ENCODE measurements at places on chromosomes 3 and 15.

DNA sequence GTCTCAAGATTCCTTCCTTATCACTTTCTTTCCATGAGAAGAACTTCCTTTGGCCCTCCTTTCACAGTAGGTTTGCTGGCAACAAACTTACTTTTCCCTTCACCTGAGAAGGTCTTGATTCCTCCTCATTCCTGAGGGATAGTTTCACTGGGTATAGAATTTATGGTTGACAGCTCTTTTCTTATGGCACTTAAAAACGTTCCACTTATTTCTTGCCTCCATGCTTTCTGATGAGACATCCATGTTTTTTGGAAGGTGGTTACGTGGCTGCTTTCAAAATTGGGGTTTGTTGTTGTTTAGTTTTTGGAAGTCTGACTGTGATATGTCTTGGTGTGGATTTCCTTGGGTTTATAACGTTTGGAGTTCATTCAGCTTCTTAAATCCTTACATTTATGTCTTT, 8.2 kb upstream of the PLXNA1 start:
- no peak for DNase-seq

DNA sequence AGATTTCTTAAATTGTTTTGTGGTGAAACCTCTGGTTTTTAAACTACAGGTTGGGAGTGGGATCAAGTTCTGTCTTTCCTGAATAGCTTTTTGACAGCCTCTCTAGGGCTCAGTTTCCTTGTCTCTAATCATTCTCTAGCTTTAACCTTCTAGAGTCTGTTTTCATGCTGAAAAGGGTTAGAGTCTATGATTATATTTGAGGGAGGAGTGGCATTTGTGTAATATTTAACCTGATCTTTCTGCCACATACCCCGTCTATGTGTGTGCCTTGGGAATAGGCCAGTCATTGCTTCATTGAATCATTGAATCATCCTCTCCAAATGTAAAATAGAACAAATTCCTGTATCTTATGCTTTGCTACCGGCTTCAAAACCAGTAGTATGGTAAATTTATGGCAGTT, 204.9 kb downstream of the KLHL25 start:
- DNase-seq = no peak

DNA sequence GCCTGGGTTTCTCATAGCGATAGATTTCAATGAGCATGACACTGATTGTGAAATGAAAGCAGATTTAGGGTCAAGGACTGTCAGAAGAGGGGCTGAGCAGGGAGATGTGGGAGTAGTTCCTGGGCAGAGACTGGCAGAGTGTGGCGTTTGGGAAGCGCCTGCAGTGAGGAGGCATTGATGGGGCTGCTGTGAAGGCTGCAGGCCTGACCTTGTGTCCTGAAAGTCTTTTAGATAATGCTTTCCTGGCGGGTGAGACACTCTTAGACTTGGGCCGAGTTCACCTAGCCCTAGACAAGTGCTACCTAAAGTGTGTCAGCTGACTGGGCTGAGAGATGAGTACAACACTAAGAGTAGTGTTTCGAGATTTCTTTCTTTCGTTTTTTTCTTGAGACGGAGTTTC, 20.7 kb downstream of the USP13 start:
- no peak for DNase-seq

DNA sequence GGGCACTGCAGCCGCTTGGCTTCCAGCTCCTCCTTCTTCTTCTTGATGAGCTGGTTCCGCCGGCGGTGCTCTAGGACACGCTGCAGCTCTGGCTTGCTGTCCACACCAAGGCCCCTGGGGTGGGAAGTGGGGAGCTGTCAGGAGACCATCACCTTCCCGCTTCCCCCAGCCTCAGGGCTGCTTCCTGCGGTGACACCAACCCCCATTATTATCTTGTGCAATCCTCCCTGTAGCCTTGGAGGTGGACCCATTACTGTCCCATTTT, 10.0 kb downstream of the FAM107A start:
- no peak for DNase-seq

- DNase-seq = no peak
Observed at GRCh38 chr15:85149465-85150129, 167.9 kb downstream of the PDE8A start.

- no peak for DNase-seq
Observed at GRCh38 chr3:109339714-109340648, 2.6 kb upstream of the DPPA4 start.

DNA sequence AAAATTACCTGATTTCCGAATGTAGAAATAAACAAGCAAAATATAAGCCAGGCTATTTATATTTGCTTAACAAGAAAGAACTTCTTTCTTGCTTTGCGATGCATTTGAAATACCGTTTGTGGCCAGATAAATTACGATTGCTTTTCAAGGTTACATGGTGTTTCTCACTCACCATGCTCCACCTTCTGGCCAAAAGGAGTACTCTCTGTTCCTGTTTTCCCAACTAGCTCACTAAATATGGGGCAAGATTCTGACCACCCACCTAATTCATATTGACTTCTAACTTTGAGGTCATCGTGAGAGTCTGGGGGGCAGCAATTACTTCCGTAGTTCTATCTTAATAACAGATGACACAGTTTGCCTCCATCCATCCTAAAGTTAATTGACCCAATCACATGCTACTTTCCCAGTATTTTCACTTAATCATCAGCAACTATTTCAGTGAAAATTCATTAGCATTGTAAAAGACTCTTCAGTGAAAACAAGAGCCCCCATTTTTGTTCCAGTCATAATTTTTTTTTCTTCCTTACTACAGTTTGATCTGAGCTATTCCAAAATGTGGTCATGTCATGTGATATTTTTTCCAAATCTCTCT, 25.9 kb downstream of the ACP3 start:
- DNase-seq = peak; percentile 79
